ENCODE measurements at places on chromosomes 6 and 20.

DNA sequence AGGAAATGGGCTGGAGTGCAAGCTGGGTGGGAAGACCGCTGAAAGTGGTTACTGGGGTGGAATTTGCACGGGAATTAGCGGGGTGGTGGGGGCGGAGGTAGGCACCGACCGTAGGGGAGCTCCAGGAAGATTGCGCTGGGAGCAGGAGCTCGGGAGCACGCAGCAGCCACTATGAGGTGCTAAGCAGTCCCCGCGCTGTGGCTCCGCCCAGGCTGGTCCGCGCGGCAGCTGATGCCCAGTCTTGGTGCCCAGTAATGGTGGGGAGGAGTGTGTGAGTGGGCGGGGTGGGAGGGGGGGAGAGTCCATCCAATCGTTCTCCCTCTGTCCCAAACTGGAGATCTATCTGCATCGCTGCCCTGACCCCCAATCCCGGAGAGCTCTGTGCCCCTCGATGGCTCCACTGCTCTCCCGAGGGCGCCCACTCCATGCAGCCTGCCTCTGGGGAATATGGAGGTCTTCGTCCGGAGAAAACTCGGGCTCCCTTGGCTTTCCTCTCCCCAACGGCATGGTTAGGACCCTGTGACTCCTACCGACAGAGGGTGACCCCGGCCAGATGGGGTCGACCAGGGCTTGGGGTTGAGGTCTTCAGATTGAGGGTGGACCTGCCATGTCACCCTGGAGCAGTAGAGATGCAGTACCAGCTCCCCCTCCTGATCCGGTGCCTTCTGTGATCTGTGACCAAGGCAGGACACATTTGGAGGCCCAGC, 5.3 kb downstream of the TP53TG5 start:
- no peak for DNase-seq

GRCh38 chr20:32135983-32136515, 26.5 kb downstream of the TM9SF4 start:
- DNase-seq: no peak

DNA sequence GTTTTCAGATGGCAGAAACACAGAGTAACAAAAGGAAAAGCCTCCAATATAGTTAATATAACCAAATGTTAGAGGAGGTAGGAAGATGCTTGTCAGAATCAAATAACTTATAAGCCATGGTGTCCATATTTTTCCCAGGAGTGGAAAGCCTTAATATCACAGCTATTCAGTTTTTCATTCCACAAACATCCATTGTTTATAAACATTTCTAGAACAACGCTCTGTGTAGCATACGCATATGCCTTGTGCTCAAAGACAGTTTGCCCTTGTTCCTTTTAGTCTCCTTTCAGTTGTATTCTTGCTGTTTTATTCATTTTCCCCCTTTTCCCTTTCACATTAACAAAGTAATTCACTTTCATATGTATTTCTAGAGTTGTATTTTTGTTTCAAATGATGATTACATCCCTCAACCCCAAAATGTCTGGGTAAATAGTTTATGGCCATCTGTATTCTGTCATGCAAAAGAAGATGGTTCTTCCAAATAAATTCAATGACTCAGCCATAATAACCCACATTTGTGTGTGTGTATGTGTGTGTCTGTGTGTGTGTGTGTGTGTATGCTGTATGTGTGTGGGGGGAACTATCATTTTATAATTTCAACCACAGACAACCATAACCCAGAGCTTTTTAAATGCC, 455.7 kb upstream of the SOX4 start:
- no peak for DNase-seq

DNA sequence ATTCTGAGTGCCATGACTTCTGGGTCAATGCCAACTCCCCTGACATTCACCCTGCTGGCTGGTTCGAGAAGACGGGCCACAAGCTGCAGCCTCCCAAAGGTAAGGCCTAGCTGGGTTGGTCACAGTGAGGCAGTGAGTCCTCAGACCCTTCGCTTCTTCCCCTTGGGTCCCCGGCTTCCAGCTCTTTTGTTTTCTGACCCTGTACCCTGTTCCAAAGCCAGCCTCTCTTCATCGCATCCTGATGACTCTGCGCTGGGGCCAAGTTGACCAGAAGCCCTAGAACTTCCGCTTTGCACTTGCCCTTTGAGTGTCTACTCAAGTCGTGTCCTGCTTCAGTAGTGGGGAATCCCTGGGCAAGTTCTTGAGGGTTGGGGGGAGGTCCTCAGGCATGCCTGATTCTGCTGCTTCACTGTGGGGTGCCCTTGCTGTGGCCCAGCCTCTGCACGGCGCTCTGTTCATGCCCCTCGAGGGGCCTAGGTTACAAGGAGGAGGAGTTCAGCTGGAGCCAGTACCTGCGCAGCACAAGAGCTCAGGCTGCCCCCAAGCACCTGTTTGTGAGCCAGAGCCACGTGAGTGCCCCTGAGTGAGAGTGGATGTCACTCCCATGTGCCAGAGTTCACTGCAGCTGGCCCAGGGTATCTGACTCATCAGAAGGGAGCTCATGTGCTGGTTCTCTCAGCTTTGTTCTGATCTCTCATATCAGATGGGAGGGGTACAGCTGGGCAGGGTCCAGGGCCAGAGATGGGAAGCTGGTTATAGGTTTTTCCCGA, 23.0 kb downstream of the L3MBTL1 start:
- DNase-seq: no peak

DNA sequence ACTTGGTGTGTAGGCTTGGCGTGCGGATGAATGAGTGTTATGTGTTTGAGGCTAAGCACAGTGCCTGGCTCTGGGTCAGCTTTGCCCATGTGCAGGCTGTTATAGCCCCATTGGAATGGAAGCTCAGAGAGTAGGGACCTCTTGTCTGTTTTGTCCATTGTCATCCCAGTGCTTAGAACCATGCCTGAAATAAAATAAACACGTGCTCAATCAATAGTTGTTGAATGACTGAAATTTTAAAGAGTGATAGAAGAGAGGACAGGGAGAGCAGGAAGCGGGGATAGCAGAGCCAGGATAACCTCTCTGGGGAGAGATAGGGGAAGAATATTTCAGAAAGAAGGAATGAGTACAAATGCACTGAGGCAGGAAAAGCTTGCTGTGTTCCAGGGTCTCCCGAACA, 263.9 kb downstream of the HIVEP2 start:
- no peak for DNase-seq

- no peak for DNase-seq
Observed at GRCh38 chr20:44173846-44174245, 13.1 kb downstream of the JPH2 start.

- no peak for DNase-seq
Observed at GRCh38 chr20:17606001-17606400, 36.1 kb downstream of the DSTN start.
